Activated CD4-positive, CD25-positive, alpha-beta regulatory T cell (primary cell): ENCODE measurements at places on chromosomes 7 and 10.

- no peak for DNase-seq
Observed at GRCh38 chr10:63699785-63700613, 178.8 kb downstream of the REEP3 start.

DNA sequence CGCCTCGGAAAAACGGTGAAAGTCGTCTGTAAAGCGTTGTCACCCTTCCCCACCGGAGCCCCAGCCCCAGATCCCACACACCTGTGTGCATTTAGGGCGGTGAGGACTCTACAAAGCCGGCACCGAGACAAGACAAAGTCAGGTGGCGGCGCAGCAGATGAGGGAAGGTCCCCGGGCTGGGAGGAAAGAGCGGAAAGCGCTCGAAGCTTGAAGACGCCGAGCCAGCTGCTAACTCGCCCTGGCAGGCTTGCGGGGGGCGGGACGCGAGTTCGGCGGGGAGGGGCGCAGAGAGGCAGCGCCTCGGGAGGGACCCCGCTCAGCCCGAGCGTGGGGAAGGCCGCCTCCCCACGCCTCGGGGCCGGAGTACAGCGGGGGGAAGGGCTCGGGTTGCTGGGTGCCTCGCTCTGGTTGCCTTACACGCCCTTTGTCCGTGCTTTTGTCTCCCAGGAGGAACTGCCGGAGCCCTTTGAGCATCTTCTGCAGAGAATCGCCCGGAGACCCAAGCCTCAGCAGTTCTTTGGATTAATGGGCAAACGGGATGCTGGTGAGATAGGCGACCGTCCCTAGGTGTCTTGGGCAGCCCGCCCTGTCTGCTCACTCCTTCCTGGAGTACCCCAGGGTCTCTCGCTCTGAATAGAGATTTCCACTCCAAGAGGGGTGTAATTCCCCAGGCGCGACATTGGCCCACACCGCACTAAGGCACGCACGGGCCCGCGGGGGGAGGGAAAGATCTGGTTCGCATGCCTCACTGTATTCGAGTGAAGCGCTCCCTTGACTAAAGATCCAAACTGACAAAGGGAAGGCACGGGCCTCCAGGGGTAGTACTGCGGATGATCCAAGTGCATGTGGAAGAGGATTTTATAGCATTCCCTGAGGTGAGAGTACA, 1.6 kb downstream of the TAC1 start:
- DNase-seq = no peak

DNA sequence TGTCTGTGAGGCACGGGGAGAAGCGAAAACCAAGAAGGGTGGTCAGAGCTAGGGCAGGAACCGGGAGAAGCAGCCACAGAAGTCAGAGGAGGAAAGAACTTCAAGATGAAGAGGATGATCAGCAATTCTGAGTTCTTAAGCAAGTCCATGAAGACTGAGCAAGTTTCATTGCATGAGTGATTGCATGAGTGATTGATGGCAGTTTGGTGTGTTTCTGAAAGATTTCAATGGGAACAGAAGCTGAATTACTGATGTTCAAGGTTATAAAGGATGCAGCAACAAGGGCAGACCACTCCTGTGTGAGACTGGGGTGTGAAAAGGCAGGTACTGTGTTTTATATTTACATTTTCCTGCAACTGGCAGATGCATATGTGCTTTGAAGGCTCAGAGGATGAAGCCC, 35.4 kb downstream of the CCNY start:
- DNase-seq = no peak

DNA sequence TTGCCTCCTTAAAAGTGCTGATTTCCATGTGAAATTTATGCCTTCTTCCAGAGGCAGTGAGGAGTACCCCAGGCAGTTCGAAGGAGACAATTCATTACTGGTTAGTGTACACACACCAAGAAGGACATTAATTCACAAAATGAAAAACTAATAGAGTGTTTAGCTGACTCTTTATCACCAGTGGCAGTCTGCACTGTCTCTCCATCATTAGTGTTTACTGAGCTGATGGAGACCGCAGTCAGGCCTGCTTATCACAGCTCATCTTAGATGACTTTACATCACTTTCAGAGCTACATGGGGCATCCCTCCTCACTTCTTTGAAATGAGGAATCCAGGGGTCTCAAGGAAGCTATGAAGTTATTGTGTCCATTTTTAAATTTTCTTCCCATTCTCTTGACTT, 155.5 kb upstream of the LRGUK start:
- no peak for DNase-seq

DNA sequence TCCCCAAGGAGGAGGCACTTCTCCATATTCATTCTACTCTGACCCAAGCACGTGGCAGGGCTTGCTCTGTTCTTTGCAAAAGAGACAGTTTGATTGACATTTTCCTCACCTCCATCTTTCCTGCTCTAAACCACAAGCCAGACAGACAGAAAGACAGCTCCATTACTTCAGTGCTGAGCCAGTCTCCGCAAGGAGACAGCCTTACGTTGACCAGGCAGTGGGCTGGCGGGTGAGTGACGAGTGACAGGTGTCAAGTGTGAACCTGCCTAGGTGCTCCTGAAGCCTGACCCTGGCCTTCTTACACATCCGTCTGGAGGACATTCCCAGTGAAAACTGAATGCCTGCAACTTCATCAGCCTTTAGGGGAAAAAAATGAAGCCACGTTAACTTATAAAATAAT, 314.6 kb downstream of the TNS3 start:
- no peak for DNase-seq

DNA sequence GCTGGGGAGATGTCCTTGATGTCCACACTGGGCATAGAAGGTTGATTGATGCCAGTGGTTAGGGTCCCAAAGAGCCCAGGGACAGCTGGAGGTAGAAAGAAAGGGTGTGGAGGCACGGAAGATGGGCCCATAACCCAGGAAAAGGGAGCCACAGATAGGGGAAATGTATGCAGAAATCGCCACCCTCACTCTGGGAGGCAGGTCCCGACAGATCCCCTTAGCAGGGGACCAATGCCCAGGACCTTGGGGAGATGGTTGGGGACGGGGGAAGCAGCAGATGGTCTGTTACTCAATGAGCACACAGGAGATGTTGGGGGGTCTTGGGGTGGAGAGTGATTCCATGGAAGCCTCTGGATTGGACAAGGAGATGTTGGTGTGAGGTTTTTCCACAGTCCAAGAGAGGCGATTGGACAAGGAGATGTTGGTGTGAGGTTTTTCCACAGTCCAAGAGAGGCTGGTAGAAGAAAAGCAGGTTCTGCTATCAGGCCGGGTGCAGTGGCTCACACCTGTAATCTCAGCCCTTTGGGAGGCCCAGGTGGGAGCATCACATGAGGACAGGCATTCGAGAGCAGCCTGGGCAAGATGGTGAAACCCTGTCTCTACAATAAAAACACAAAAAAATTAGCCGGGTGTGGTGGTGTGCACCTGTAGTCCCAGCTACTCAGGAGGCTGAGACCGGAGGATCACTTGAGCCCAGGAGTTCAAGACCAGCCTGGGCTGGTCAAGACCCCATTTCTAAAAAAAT, 7.0 kb upstream of the PPP1R35 start:
- no peak for DNase-seq
